ENCODE measurements at places on chromosomes 5 and 9. TPM values are rescaled to one million over a fixed set of nuclear protein-coding genes. Genes with fewer than 3 reads are reported as not detected.

C5orf34 gene
- 0.51 TPM for total RNA-seq

ASPN gene
- 3.9 TPM for total RNA-seq

FEM1C gene
- 21.3 TPM for total RNA-seq

FAM200C gene
- 3.3 TPM for total RNA-seq

CD74 gene
- 424 TPM for total RNA-seq

SLC30A5 gene
- 56.6 TPM for total RNA-seq

EQTN gene
- not detected for total RNA-seq

GFPT2 gene
- 25.4 TPM for total RNA-seq

TAF11L10 gene
- total RNA-seq = not detected

UBE2QL1 gene
- total RNA-seq = 10.8 TPM

SH3RF2 gene
- 41.2 TPM for total RNA-seq

SLC36A3 gene
- not detected for total RNA-seq

MAMDC4 gene
- 1.7 TPM for total RNA-seq

IFNA21 gene
- total RNA-seq = not detected

TSSK1B gene
- not detected for total RNA-seq

C9orf153 gene
- not detected for total RNA-seq

ZNF354C gene
- total RNA-seq = 2.4 TPM

GGTA1 gene
- total RNA-seq = 11.6 TPM

PCDHB6 gene
- 0.12 TPM for total RNA-seq

SOX30 gene
- 0.89 TPM for total RNA-seq

ZNF189 gene
- 22.1 TPM for total RNA-seq

FGF10 gene
- 0.19 TPM for total RNA-seq

MCTP1 gene
- 10.0 TPM for total RNA-seq

FSD1L gene
- 1.6 TPM for total RNA-seq

OCLN gene
- total RNA-seq = 2.7 TPM

HTR1A gene
- not detected for total RNA-seq

SPEF2 gene
- total RNA-seq = 2.0 TPM

ANKRD34B gene
- total RNA-seq = not detected

BAAT gene
- not detected for total RNA-seq

DMGDH gene
- total RNA-seq = 1.3 TPM

PCDHGB4 gene
- 6.4 TPM for total RNA-seq

ADRB2 gene
- total RNA-seq = 7.7 TPM

PCDHGC4 gene
- total RNA-seq = 1.7 TPM

MELK gene
- total RNA-seq = 0.24 TPM

PPP6C gene
- 28.5 TPM for total RNA-seq

CSF2 gene
- not detected for total RNA-seq

PLPPR1 gene
- total RNA-seq = not detected

PCA3 gene
- not detected for total RNA-seq

CNOT8 gene
- 31.4 TPM for total RNA-seq

NEUROG1 gene
- total RNA-seq = not detected

GNA14 gene
- 2.2 TPM for total RNA-seq

PCDHB2 gene
- total RNA-seq = 2.2 TPM

CTSV gene
- not detected for total RNA-seq

SLC2A6 gene
- total RNA-seq = 5.2 TPM

ZBTB26 gene
- total RNA-seq = 4.1 TPM

CCDC171 gene
- total RNA-seq = 1.4 TPM

PTPRD gene
- total RNA-seq = 6.6 TPM

ACOT12 gene
- not detected for total RNA-seq

FBP2 gene
- total RNA-seq = not detected

DMRT3 gene
- not detected for total RNA-seq

All from right atrium auricular region (tissue), 2 donors.